Muscle of arm (tissue), 14 donors: ENCODE measurements at places on chromosomes 12 and 14.

DNA sequence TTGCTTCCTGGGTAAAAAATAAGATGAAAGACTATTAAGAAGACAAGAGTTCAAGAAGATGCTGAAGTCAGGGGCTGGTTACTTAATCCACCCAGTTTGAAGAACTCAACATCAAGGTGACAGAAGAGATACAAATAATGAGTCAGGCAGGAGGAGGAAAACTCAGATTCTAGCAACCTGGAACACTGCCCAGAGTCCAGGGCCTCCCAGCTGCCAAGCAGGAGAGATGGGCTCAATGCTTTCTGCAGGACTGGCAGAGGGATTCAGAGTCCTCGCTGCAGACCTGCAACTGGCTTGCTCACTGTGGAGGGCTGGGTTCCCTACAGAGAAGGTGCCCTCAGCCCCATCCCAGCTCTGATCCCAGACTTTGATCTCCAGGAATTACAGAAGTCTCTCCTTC is 28.6 kb upstream of the CEBPE start:
- no peak for DNase-seq

DNA sequence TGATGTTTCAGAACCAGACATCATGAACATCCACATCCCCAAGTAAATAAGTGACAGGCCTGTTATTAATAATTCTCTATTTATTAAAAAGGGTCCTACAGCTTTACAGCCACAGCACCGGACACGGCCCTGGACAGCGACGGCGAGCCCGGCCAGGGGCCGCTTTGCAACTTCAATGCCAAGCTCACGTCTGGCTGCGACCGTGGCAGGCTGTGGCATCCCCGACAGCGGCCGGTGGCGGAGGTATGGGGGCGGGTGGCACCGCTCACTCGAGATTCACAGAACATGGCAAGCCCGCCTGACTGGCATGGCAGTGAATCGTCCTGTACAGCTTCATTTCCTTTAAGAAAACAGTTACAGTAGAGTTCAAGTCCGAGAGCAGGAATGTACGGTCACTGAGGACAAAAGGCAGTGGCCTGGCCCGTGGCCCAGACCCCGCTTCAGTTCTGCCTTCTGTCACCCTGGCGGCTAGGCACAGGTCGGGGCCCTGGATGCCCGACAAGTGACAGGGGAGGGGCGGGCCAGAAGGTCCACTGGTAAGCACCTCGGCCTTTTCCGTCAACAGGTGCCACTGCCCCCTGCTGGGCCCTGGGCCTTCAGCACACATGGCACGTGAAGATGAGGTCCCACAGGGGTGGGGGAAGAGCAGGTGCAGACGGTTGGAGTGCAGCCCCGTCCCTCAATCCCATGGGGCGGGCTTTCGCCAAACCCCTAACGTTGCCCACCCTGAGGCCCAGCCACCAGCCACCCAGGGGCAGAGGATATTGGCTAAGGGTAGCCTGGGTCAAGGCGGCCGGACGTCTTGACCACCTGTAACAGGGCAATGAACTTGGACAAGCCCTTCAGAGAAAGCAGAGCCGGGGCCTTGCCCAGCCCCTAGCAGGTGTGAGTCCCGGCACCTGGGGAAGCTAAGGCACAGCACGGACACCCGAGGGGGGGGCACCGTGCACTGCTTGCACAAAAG is 30.3 kb downstream of the HIP1R start:
- no peak for DNase-seq

DNA sequence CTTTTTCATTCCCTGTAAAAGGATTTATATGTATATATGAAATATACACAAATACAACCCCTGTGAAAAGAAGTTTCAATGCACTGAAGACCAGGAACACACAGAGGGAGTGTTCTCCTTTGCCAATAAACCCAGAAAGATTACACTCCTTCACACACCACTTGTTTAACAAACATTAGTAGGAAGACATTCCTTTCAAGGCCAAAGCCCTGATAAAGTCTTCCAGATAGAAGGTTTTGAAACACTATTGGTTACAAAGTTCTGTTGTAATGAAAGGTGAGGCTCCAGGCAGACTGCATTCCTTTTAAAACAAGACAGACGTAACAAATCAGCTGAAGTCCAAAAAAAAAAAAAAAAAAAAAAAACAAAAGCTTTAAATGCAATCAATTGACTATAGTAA is 81.0 kb downstream of the PTPN21 start:
- no peak for DNase-seq

GRCh38 chr12:104929977-104930376 is 28.1 kb downstream of the SLC41A2 start:
- no peak for DNase-seq

GRCh38 chr12:121000530-121000929 is 15.8 kb downstream of the C12orf43 start:
- DNase-seq: no peak

GRCh38 chr12:62783881-62784280 is 151.1 kb downstream of the PPM1H start:
- no peak for DNase-seq

GRCh38 chr12:64025174-64025958 is 180.9 kb downstream of the SRGAP1 start:
- DNase-seq: no peak

- peak; percentile 55 for DNase-seq
Measured at GRCh38 chr14:101359221-101360053, 201.9 kb upstream of the DIO3 start.

DNA sequence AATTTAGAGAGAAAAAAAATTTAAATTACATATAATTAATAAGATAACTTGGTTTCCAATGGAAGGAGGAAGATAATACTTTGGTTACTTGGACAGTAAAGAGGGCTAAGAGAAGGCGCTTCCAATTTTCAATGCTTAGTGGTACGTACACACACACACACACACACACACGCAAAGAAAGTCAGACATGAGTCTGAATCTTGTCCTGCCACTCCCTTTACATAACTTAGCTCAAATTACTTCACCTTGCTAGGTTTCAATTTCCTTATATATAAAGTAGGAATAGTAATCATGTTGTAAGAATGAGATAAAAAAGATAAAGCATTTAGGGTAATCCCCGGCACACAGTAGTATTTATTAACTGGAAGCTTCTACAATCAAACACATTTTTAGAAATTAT is 39.7 kb upstream of the VCPKMT start:
- DNase-seq: no peak

- no peak for DNase-seq
Measured at GRCh38 chr14:72800848-72801370, 93.0 kb downstream of the DPF3 start.

DNA sequence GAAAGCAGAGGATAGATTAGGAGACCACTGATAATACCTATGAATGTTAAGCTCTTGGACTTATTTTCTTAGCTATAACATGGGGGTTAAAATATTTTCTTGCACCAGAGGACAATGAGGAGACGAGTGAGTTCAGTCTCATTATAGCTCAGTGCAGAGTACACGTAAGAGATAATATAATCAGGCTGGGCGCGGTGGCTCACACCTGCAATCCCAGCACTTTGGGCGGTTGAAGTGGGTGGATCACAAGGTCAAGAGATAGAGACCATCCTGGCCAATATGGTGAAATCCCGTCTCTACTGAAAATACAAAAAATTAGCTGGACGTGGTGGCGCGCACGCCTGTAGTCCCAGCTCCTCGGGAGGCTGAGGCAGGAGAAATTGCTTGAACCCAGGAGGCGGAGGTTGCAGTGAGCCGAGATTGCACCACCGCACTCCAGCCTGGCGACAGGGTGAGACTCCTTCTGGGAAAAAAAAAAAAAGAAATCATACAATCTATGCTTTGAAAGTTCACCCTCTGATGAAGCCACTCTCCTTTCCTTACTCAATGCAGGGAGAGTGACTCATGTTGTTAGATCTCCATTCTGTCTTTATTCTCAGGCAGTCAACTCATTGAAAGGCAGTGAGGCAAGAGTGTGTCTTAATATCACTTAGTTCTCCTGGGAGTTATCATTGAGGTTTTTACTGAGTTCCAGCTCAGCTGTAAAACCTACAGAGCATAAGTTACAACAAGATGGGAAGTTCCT is 134.2 kb downstream of the SYNE2 start:
- no peak for DNase-seq

DNA sequence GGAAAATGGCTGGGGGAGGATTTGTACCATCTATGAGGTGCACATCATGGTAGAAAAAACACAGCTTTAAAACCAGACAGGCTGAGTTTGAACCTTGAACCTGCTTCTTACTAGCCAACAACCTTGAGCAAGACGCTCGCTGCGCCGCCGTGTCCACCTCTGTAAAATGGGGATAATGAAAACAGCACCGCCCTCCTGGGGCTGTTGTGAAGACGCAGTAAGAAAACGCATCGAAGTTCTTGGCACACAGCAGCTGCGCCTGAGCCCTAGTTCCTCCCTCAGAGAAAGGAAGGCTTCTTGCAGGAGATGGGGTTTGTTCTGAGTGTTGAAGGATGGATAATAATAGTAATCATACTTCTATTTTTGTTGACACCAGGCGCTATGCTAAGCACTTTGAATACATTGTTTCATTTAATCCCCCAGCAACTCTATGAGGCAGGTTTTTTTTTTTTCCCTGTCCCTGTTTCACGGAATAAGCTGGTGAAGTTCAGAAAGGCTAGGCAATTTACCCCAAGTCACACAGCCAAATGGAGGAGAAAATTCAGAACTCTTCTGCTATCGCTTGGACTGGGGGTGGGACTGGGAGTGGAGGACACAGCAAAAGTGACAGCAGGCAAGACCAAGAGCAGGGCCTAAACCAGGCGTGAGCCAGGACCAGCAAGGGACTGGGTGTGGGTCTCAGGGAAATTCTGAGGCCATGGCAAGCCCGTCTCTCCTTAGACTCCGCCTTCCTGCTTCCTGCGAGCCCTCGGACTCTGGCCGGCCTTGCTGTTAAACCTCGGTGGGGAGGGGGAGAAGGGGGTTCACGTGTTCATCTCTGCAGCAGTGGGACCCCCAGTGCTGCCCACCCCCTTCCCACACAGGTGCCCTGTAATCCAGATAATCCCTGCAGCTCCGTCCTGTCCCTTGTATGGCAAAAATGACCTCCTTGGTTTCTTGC is 97.5 kb downstream of the LRRC74A start:
- DNase-seq: no peak

DNA sequence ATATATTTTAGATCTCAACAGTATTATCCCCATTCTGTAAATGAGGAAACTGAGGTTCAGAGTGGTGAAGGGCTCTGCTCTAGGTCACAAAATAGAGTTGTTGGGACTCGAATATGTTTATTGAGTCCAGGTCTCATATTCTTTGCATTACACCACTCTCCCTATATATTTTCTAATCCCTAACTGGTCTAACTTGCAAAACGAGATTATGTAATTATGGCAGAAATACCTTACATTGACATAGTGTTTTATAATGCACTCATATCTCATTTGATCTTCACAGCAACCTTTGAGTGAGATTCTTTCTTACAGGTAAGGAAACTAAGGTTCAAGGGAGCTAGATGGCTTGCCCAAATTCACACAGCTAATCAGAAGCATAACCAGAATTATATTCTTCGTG is 106.9 kb upstream of the LRIG3 start:
- no peak for DNase-seq

- DNase-seq: no peak
Measured at GRCh38 chr14:94966868-94967267, 190.5 kb downstream of the DICER1 start.

DNA sequence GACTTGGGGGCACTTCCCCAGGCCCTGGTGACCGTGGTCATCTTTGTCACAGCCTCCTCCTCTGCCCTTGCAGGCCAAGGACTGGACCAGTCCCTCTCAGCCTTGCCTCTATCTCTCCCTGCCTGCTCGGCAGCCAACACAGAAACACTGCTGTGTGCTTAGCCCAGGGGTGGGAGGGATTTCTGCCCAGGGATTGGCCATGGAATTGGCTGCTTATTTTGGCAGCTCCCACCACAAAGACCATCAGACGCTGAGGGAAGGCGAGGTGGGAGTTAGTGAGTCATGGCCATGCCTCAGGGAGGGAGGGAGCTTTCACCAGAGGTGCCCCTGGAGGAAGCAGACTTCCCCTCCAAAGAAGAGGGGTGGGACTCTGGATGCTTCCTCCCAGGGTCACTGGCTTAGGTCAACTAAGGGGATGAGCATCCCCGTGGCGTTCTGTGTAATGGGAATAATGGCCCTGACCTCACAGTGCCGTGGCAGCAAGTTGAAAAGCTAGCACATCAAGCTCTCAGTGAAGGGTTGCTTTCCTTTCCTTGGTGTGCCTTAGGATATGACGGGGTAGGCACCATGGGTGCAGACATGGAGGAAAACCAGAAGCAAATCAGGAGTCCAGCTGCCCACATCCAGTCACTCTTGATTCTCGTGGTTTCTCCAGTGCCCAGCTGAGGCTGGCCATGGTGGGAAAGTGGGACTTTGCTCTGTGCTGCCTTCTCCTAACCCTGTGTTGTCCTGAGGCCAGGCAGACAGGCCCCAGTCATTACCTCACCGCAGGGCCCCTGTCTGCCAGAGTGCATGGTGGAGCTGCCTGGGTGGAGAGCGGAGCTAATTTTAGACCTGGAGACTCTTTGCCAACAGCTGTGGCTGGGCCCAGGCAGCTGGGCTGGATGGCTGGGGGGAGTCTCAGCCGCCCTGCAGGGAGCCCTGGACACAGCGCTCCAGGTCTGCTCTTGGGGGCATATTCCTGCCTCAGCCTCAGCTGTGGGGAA is 21.4 kb downstream of the B4GALNT3 start:
- DNase-seq: peak; percentile 52

DNA sequence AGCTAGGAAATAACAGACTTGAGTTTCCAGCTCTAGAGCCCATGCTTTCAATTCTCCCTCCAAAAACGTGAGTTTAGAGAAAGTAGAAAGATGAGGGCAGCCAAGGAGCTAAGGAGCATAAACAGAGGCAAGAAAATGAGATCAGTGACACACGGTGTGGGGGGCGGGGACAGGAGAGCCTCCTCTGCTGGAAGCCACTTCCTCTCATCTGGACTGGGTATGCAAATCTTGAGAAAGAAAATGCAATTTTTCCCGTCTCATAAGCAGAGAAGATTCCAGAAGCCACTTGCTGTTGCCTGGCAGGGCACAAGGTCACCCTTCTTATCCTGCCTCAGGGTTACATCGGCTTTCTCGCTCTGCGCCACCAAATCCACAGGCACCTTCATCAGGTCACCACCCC is 6.0 kb downstream of the OR10P1 start:
- no peak for DNase-seq

GRCh38 chr12:25494926-25495325 is 58.2 kb downstream of the LMNTD1 start:
- DNase-seq: no peak

DNA sequence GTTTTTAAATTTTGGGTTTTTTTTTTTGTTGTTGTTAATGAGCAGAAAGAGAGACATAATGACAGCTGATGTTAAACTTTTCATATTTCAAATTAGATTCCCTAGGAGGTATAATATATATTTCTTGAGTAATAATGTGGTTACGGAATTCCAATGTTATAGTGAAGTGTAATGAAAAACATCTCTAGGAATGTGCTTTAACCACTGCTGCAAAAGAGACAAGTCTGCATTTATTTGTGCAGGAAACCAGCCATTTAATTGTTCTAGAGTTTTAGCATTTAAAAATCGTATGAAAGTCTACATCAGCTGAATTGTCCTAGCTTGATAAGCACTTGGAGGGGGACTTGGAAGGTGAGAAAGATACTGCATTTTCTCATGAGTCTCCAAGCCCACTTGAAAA is 14.3 kb downstream of the SERPINA10 start:
- DNase-seq: no peak
